EH (cell line): ENCODE measurements at places on chromosomes 5 and 9.

- DNase-seq: no peak
Measured at GRCh38 chr5:38149815-38150195, 108.6 kb upstream of the EGFLAM start.

DNA sequence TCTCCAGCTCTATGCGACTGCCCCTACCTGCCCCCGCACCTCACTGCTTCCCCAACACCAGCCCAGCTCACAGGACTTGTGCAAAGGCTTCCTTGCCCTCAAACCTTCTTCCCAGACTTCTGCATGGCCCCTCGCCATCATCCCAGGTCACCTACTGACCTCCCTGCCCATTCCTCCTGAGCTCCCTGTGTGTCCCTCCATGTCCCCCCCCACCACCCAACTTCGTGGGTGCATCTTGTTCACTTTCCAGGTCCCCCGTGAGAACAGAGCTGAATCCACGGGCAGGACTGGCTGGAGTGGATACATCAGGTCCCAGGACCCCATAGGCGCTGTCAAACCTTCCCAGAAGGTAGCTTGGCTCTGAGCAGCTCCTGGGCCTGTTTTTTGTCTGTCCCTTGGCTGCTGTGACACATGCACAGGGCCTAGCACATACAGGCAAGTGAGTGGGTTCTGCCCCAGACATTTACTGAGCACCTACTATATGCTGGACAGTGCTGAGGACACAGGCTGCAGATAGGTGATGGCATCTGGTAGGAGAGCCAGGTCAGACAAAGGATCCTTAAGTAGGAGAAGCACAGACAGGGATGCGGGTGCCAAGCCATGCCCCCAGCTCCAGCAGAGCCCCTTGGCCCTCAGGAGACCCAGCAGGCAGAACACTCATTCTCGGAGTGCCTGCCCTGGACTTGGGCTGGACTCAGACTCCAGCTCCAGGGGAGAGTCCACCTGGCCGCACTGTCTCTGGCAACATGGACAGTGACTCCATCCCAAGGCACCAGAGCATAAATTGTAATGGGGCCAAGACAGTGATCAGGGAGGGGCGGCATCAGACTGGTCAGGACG, 15.0 kb downstream of the NINJ1 start:
- no peak for DNase-seq

DNA sequence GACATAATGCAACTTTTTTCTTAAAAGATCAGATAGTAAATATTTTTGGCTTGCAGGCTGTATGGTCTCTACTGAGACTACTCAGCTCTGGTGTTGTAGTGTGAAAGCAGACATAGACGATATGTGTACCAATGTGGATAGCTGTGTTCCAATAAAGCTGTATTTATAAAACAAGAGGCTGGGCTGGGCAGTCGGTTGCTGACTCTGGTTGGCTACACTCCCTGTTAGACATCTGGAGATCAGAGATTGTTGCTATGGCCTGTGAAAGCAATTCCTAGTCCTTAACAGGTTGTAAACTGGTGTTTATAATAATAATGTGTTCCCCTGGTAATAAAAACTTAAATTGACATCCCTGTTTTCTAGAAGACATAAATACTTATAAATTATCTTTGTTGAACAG, 24.4 kb upstream of the SCAMP1 start:
- DNase-seq: peak; percentile 13

GRCh38 chr9:114012126-114012525, 66.0 kb downstream of the AMBP start:
- no peak for DNase-seq

DNA sequence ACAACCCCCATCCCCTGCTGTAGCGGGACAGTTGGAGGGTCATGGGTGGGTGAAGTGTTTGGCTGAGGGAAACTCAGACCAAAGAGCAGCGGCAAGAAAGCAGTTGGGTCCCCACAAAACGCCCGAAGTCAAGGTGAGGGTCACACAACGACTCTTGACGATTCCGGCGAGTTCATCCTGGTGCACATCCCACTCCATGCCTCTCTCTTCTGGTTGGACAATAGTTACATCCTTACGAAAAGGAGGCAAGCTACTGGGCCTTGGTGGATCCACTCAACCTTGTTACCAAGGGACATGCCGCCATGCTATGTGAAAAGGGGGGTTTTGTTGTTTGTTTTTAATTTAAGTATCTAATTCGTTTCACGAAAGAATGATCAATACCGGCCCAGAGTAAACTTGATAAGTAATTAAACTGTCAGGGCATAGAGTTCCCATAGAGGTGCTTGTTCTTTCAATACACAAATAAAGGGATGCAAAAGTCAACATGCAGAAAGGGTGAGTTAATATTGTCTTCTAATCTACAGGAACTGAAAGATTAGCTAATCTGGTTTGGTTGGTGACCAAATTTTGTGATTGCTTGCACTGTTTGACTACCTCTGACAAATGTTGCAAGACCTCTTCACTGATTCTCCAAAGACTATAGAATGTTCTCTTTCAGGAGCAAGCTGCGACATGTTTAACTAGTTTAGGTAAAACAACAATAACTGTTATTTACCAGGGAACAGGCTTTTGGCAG, 732 bp upstream of the SMIM15 start:
- DNase-seq: peak; percentile 52

DNA sequence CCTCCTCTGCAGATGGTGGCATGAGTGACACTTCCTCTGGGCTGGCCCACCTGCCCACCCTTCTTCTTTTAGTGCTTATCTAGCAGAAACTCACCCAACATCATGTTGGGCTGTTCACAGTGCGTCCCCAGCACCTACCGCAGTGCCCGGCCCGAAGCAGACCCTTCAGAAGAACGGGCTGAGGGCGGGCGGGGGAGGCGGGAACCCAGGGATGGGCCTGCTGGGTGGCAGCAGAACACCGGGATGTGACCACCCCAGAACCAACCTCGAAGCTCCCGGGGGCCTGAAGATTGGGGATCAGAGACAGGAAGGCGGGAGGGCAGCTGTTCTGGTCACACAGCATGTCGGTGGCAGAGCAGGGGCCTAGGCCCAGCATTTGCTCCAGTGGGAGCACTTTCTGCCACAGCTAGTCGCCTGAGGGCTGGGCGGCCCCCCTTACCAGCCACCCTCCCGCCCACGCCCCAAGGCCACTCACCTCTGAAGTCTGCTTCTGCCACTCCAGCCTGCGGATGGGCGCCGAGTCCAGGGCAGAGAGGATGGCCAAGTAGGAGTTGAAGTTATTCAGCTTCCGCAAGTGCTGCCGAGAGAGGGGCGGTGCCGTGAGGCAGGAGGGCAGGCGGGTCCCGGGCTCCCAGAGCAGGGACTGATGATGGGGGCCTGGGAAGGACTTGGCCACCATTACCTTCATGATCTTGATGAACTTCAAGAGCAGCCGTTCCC, 38.7 kb downstream of the PRRT1B start:
- no peak for DNase-seq

DNA sequence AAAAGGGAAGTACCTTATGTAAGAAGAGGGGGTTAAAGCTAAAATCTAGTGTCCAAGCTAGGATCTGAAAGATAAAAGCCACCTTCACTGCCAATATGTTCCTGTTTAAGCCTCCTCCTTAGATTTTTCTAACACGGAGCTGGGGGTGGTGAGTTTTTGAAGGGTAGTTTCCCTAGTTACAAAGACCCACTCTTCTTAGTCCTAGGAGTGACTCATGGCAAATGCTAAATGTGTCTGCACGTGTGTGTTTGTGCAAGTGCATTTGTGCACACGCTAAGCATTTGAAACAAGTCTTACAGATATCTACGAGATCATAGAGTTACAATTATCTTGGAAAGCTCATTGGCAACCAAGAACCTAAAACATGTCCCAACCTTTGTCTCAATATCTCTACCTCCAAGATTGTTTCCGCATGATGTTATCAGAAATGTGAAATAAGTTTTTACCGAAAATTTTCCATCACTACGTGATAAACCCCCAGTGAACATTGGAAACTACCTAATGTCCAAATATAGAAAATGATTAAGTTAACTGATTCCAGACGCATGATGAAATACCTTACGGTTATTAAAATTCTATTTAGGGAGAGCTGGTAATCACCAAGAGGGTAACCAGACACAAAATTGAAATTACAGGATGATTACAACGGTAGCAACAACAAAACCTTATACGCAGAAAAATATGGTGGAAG, 78.0 kb upstream of the HRH2 start:
- no peak for DNase-seq

GRCh38 chr5:79963261-79964061, 27.6 kb downstream of the MTX3 start:
- DNase-seq: no peak

- no peak for DNase-seq
Measured at GRCh38 chr9:130609163-130609562, 29.8 kb downstream of the FUBP3 start.

- peak; percentile 86 for DNase-seq
Measured at GRCh38 chr5:74953937-74954720, 87.9 kb upstream of the FAM169A start.

GRCh38 chr5:157820593-157821252, 38.2 kb downstream of the CLINT1 start:
- DNase-seq: peak; percentile 43

DNA sequence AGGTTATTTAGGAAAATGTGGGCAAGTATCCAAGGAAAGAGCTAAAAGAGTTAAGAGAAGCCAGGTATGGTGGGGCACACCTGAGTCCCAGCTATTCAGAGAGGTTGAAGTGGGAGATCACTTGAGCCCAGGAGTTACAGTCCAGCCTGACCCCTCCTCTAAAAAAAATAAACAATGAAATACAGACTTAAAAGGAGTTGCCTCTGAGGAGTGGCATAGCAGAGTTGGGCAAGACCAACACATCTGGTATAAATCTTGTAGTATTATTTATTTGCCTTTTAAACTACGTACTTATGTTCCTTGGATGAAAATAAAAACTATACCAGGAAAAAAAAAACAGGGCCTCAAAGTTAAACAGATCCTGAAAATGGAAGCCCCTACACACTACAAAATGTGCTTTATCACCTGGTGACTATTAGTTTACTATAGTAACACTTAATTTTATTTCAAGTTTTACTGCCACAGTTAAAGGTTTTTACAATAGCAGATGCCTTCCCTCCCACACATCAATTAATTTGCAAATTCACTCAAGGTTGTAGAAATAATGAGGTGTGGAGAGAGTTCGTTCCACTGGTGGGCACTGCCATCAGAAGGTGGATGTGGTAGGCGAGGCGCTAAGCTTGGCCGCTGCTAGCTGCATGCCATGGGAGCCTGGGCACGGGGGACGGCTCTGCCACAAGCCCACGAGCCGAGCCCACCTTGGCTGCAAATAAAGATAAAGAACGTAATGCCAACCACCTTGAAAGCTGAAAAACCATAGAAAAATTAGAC, 48.0 kb downstream of the MED27 start:
- DNase-seq: no peak

- DNase-seq: no peak
Measured at GRCh38 chr9:133928248-133928764, 63.8 kb downstream of the VAV2 start.

- no peak for DNase-seq
Measured at GRCh38 chr5:55502759-55503158, 32.0 kb downstream of the PLPP1 start.

DNA sequence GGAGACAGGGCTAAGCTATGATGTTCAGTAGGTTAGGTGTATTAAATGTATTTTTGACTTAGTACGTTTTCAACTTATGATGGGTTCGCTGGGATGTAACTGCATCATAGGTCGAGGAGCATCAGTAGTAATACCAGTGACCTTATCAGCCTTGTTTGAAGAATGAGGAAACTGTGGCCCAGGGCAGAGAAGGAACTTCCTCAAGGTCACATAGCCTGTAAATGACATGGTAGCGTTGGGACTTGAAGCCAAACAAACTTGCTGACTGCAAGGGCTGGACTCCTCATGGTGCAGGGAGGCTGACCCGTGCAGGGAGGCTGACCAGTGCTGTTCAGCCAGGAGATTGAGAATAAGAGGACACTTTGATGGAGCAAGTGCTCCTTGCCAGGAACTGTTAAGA, 21.3 kb upstream of the PTPN3 start:
- DNase-seq: no peak

GRCh38 chr5:125054146-125054545, 307.7 kb upstream of the ZNF608 start:
- no peak for DNase-seq

GRCh38 chr5:177501874-177502678, 4.7 kb upstream of the PDLIM7 start:
- DNase-seq: no peak

DNA sequence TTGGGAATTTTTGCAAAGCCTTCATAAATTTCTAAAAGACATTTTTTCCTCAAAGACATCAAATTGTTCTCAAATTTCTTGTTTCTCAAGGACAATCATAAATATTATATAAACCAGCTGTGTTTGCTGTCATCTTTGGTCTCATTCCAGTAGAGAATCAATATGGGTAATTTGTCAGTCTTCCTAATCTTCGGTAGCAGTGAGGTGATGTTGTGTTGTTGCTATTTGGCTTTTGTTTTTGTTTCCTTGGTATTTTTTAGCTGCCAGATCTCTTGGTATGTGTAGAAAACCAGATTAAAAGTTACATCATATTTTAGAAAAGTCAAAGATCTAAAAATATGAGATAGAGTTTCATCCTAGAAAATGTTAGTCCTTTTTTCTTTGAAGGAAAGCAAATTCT, 87.5 kb downstream of the CAMK4 start:
- DNase-seq: no peak

DNA sequence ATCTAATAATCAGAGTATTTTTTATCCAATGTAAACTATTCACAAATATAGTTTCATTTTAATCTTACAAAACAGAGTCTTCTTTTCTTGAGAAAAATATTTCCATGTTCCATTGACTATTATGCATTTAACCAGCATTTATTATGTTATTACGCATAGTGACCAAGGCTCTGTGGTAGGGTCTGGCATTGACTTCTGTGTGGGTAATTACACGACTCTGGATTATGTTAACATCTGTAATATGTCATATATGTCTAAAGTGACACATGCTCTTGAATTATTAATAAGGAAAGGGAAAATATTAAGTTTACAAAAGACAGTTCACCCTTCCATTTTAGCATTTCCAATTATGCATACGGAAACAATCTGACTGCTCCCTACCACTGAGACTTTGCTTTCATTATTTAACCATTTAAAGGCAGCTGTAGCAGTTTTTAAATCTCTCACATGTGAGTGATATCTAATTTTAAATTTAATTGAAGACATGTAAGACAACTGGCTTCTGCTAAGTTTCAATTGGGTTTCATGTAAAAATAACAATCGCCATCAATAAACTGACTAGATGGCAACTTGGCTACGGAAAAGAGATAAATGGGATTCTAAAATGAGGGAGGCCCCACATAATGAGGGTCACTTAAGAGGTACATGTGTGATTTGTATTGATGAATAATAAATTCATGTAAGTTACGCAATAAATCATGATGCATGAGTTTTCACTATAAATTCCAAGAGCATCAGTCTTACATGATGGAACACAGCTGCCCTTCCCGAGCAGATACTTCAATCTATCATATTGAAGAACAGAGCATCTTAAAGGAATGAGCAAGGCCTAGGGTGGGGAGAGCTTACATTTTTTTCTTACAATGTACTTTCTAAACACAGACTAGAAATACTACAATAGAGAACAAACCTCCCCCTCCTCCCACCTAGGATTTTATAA, 1056.8 kb downstream of the MAT2B start:
- no peak for DNase-seq

DNA sequence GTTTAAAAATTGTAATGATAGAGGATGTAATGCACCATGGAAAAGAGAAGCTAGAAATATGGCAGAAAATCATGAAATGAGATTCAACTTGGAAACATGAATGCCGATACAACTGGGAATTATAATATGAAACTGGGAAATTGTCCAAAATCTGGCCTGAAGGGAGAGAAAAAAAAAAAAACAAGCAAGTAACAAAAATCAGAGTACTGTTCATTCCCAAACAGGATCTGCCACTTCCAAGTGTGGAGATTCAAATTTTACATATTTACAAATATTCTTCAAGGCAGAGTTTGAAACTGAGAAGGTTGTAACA, 56.6 kb upstream of the MOCS2 start:
- DNase-seq: no peak

- no peak for DNase-seq
Measured at GRCh38 chr5:3020426-3020825, 268.9 kb upstream of the IRX2 start.
